ENCODE measurements at places on chromosomes 1 and 21.

DNA sequence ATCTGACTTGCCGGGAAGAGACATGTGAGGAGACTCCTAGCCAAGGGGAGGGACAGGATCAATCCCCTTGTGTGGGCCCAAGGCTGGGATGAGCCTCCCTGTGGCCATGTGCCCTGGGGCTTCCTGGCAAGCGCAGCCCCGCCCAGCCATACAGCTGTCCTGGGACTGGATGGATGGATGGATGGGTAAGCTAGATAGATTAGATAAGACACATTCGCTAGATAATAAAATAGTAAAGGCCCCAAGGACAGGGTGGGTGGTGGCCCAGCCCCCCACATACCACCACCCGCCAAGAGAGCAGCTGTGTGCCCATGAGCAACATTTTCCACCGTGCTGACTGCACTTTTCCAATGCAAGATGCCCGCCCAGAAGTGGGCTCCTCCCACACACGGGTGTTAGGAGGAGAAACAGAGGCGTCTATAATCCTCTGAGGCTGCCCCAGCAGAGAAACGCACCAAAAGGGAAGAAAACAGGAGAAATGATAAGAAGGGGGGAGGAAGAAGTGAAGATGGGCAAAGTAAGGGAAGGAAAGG lies 25.1 kb downstream of the ZBTB17 start:
- DNase-seq = no peak

DNA sequence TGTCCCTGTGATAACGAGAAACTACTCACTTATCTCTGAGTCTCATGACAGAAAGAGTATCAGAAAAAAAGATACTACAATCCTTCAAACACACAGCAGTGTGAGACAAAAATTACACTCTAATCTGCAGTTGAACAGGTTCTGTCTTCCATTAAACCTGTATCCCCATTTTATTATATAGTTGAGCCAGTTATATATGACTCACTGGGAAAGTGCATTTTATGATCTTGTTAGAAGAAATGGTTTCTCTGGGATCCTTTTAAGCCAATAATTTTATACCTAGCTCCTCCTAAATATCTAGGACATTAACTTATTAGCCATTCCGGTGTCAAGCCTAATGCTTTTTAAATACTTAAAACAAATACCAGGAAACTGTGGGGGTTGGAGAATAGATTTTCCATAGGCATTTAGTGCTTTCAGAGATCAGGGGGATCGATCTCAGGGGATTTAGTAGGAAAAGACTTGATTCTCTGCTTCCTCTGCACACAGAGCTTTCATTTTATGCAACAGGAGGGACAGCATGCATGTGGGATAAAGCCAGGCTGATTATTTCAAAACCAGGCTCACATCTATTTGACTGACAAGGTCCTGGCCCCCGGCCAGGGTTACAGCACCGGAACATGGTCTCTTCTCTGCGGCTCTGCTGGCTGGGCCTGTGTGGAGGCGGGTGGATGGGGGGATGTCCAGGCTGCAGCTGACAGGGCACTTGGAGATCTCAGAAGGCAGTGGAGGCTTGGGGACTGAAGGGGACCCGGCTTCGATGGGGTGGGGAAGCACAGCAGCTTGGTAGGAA lies 310.6 kb downstream of the DISC1 start:
- DNase-seq = no peak

DNA sequence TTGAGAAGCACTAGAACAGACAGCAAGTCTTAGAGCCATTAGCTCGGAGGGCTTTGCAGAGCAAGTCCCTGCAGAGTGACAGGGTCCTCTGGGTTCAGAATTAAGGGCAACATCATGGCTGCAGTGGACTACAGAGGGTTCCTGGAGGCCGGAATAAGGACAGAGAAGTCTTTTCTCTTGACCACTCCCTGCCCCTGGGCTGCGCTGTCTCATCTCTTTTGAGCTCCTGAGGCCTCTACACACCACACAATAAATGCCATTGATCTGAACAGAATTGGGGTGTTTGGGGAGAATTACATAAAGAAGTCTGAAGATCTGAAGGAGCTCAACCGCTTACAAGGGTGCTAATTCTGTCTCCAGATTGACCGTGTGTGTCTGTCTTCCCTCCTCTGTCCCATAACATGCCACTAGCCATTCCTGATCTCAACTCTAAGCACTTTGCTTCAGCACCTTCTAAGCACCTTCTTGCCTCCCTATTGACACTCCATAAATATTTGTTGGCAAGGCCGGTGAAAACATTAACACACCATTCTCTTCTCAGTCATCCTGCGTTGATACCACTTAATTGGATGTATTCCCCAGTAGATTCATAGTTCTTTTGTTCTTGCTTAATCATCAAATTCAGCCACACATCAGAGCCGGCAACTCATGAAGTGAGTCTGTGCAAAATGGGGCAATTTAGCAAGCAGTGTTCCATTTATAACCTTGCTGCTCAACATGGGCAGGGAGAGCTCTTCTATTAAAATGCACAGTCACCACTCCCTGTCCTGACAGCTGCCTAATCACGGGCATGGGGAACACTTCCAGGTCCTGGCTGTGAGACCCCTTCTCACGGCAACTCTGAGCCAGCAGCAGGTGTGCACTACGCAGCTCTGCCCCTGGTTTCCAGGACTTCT lies 49.7 kb downstream of the NMNAT2 start:
- no peak for DNase-seq

- DNase-seq = no peak
Measured at GRCh38 chr21:34185026-34185750, 111.8 kb downstream of the MRPS6 start.

GRCh38 chr1:46333300-46334029 lies 7.1 kb upstream of the NSUN4 start:
- DNase-seq = peak; percentile 76

- DNase-seq = no peak
Measured at GRCh38 chr1:52632732-52633290, at the start of gene SHISAL2A. TSS of gene SHISAL2A (plus strand) at chr1:52633168. CDS start at chr1:52633494, 326 bp downstream.

- DNase-seq = no peak
Measured at GRCh38 chr1:239816081-239816782, 275.5 kb upstream of the FMN2 start.

DNA sequence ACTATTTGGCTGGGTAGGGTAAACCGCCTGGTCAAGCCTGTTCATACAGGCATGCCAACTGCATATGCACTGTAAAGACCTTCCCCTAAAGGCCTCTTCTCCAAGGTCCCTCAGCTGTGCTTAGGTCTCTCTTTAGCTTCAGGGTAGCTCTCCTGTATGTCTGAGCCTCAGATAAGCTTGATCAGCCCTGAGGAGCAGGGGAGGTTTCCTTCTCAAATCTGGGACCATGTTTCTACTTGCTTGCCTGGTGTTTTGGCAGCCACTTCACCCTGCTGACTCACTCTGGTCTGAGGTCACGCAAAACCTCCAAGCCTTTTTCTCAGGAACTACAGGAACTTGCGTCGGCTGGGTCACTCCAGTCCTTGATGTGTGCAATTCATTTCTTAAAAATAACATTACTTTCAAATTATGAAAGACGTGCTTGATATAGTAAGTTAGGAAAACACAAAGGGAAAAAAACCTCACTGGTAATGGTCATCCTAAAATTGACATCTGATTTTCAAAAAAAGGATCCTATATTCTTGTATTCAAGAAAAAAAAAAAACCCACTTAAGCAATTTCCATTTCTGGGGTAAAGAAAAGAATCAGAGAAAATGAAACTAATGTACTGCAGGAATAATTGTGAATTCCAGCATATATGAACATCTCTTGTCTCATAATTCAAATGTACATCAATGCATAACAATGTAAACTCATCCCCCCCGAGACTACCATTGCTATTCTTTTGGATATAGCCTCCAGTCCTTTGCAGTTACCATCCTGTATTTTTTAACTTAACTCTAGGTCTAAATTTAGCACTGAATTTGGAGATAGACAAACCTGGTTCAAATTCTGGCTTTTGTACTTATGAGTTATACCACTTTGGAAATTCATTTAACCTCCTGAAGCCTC lies 24.8 kb upstream of the RNF19B start:
- DNase-seq = no peak

- no peak for DNase-seq
Measured at GRCh38 chr1:31224068-31224467, 15.6 kb downstream of the NKAIN1 start.

- DNase-seq = no peak
Measured at GRCh38 chr1:41454406-41454805, 30.1 kb downstream of the EDN2 start.

DNA sequence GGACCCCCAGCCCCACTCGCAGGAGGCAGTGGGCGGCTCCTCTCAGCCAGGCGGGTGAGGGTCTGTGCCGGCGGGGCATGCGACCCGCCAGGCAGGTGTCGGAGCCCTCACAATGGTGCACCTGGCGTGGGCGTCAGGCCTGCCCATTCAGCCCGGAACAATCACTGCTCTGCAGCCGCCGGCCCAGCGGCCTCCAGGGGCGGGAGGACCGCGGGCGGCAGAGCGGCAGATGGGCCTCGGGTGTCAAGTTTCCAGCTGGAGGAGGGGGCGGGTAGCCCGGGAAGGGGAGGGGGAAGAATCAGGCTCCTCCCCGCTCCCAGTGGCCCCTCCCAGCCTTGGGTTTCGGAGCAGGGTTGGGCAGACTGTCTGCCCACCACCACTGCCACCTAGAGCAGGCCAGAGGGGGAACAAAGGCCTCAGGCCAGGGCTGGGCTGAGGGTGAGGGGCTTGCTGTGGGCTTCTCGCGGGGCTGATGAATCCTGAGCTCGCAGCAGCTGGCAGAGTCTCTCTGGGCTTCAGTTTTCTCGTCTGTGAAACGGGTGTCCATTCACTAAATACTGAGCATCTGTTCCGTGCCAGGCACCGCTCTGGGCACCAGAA lies 39.5 kb upstream of the CASZ1 start:
- DNase-seq = no peak

GRCh38 chr21:19692231-19692630 lies 1288.6 kb upstream of the TMPRSS15 start:
- DNase-seq = no peak

DNA sequence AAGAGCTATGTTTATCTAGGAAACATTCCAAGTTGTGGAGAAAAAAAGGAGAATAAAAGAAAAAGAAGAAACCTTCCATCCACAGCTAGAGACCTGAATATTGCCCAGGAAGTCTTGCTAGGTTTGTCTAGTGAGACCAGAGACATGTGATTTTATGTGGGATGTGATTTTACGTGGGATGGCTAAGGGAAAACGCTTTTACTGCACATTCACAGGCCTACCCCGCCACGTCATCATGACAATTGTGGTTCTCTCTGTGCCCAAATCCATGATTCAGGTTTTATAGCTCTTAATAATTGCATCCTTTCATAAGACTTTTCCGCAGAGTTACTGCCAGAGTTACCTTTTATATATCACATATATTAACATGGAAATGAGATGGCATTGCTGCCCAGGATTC lies 86.4 kb upstream of the SSX2IP start:
- no peak for DNase-seq

DNA sequence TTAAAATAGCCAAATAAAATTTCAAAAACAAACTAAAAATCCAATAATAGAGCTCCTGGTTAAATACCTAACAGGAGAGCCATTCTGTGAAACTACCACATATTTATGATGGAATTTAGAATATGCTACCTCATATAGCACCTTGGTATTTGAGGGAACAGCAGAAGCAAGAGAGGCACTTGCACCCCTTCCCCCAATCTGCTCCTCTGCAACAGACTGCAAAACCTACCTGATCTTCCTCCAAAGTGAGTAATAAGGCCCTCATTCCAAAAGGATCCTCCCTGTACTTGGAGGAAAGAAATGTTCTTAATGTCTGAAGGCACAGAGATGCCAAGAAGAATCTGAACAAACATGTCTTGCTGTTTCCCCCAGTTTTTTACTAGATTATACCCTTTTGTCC lies 28.1 kb upstream of the RNPC3 start:
- DNase-seq = no peak

GRCh38 chr1:241129207-241129960 lies 227.6 kb downstream of the RGS7 start:
- no peak for DNase-seq

- no peak for DNase-seq
Measured at GRCh38 chr1:172948457-172948856, 102.3 kb downstream of the TNFSF18 start.

- DNase-seq = peak; percentile 97
Measured at GRCh38 chr1:182121787-182122186, 60.3 kb upstream of the ZNF648 start.

DNA sequence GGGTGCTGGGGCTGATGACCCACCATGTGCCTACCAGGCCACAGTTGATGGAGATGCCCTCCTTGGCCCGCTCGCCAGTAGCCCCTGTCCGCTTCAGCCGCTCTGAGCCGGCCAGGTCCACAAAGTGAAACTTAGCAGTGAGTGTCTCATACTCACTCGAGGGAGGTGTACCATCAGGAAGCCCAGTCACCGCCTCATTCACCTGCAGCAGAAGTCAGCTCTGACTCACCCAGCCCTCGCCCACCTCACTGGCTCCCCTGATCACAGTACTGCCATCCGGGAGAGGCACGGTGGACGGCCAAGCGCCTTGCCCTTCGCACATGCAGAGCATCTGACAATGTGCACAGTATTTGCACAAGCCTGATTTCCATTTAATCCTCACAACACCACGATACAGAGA lies 18.8 kb downstream of the KIF21B start:
- DNase-seq = no peak

GRCh38 chr1:17919525-17920439 lies 164.6 kb downstream of the ACTL8 start:
- no peak for DNase-seq

- no peak for DNase-seq
Measured at GRCh38 chr1:197838836-197839235, 63.6 kb upstream of the DENND1B start.

DNA sequence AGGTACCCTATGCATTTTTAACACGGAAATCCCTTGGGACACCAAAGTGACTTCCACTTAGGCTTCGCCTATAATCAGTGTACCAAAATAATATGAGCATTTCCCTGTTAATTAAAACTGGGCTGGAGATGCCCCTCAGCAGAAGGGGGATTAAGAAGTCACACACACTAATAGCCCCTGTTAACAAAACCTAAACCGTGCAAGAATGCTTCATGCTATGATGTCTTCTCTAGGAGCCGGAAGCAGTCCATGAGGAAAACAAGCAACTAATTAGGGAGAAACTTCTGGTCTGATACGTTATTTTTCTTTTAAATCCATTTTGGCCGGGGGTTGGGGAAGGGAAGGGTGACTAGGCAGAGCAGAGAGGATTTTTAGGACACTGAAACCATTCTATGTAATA lies 123.4 kb downstream of the ESRRG start:
- DNase-seq = no peak

GRCh38 chr1:212699104-212699624 lies 476 bp downstream of the BATF3 start:
- DNase-seq = peak; percentile 51

DNA sequence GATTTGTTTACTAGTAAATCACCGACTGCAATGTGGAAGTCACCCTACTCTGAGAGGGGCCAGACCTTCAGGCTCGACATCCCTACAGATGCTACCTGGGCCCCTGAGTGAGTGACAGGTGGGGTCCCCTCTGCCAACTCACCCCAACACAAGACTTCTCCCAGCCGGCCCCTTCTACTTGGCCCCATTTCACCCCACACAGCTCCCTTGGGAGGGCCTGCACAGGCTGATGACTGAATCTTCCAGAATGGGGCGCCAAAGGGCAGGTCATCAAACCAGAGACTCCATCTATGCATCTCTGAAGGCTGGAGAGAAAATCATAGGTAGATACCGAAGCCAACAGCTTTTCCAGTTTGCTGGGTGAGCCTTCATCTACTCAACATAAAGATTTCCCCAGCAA lies 9.4 kb upstream of the S100A8 start:
- DNase-seq = no peak

- DNase-seq = no peak
Measured at GRCh38 chr21:41009398-41010100, 158.4 kb upstream of the BACE2 start.

- no peak for DNase-seq
Measured at GRCh38 chr1:39102537-39103327, 76.6 kb downstream of the NDUFS5 start.

GRCh38 chr21:22019766-22020165 lies 1021.6 kb downstream of the NCAM2 start:
- DNase-seq = no peak

GRCh38 chr1:2215909-2216766 lies 12.0 kb upstream of the SKI start:
- DNase-seq = no peak
